ENCODE measurements at places on chromosomes 5 and 9.
A peak's percentile ranks its signal among the peaks of the same experiment; 100 is the strongest.

- DNase-seq = no peak
Observed at GRCh38 chr9:97571664-97572063, 61.5 kb downstream of the TSTD2 start.

DNA sequence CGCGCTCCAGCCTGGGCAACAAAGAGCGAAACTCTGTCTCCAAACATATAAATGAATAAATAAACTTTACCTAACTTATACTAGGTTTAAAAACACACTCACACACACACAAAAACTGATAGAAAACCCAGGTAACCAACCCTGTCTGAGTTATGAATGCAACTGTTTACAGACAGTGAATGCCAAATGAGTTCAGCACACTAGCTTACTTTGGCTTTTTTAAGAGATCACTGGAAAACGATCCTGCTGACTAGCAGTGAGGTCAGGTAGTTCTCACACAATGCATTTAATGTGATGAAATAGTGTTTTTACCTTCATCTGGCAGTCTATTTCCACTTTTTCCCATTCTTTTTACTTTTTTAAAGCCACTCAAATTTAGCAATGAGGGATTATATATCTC is 22.4 kb downstream of the FAF2 start:
- no peak for DNase-seq

GRCh38 chr5:161230221-161230620 is 316.3 kb downstream of the GABRB2 start:
- DNase-seq = peak; percentile 89

GRCh38 chr9:2679011-2679410 is 38.3 kb upstream of the KCNV2 start:
- DNase-seq = no peak

GRCh38 chr5:79611046-79611829 is 1.0 kb upstream of the TENT2 start:
- DNase-seq = no peak

DNA sequence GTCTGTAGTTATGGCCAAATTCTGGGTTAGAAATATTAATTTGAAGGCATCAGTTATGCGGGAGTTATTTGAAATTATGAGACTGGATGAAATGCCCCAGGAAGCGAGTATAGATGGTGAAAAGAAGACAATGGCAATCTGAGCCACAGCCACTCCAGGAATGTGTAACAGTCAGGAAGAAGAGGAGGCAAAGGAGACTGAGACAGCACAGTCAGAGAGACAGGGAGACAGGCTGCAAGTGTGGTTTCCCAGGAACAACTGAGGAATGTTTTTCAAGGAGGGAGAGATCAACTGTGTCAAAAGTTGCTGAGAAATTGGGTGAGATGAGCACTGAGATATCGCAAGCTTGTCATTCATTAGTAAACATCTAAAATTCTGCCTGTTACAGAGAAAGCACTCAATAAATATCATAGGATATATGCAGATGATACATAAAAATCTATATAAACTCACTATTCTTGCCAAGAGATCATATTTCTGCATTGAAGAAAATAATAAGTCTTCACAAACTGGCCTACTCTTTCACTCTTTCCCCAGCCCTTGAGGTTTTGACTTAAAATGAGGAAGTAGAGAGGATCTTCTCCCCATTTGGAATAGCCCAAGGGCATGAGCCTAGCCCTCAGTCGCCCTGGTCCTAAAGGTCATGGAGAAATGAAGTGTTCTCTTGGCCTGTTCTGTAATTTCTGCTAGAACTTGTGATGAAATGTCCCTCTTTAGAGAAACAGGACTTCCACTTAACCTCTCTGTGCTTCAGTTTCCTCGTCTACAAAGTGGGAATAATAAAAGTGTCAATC is 48.5 kb upstream of the RLN1 start:
- no peak for DNase-seq

DNA sequence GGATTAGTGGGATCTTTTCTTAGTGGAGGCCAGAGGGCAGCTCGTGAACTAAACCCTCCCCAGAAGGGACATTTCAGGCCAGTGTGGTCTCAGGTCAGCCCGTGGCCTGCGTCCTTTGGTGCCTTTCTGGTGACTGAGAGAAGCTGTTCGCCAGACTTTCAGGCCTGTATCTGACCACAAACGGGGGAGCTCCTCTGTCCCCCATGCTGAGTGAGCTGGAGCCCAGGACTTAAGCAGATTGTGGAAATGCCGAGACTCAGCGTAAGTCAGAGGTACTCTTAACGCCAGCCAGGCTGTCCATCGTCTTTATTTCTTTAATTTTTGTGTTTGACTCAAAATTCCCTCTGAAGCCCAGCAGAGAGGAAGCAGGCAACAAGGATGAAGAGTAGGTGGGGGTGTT is 54.8 kb upstream of the NCS1 start:
- DNase-seq = no peak

- DNase-seq = no peak
Observed at GRCh38 chr9:92406477-92406876, 2.1 kb upstream of the OGN start.

- no peak for DNase-seq
Observed at GRCh38 chr9:68697851-68698250, 7.2 kb upstream of the PIP5K1B start.

DNA sequence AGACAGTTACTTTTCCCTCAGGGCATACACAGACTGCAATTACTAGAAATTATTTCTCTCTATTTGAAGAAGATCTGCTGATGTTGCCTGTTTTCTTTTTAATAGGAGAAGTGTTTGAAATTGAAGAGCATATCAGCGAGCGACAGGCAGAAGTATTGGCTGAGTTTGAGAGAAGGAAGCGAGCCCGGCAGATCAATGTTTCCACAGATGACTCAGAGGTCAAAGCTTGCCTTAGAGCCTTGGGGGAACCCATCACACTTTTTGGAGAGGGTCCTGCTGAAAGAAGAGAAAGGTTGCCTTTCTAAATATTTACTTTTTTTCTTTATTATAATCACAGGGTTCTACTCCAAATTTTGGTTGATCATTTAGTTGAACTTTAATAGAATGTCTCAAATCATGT is 3.4 kb downstream of the PRPF4 start:
- DNase-seq = no peak

DNA sequence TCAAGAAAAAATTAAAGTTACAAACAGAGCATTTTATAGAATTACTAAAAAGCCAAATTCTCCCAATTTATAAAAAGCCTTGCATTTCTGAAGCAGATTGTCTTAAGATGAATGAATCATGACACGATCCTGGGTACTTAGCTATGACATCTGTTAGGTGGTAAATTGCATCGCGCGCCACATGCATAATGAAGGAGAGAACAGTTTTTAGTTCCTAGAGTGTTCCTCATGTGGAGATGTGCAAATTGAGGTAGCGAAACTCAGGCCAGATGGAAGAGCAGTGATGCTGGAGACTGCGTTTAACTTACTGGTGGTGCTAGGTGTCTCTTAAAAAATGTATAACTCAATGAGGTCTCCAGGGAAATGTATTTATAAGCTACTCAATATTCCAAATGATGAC is 516.1 kb downstream of the EFNA5 start:
- no peak for DNase-seq

- DNase-seq = no peak
Observed at GRCh38 chr5:180389252-180390101, 36.3 kb upstream of the GFPT2 start.

DNA sequence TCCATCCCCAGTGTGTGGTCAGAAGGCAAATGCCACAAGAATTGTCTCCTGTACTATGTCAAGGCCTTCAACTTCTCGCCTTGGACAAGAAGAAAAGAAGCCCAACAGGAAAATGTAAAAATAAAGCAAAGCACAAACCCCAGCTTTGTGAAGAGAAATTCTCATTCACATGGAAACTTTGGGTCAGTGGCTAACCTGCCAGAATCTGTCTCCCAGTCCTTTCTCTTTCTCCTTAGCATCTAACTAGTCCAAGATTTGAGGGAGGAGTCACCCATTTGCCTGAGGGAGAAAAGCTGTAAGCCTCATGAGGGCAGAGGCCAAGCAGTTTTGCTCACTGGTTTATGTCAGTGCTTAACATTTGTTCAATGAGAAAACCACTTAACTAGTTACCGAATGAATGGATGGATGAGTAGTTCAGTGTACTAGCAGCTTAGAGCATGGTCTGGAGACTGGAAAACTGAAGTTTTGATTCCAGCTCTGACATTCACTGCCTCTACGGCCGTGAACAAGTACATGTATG is 36.0 kb downstream of the ADAM19 start:
- DNase-seq = no peak

DNA sequence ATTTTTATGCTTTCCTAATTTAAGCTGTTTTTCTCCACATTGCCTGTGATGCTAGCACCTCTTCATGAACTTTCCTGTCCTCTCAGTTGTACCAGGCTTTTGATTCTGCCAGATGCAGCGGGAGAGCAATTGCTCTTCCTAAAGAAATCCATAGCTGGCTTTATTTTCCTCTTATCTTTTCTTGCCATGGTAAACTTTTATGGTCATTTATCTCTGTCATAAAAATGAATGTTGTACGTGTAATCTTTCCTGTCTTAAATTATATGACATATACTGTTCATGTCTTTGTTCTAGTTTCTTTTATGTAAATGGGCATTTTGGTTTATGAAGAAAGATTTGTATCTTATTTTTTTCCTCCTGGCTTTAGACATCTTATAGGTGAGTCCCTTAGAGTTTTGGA is 127.5 kb downstream of the SH3GL2 start:
- no peak for DNase-seq

- DNase-seq = no peak
Observed at GRCh38 chr5:59356813-59357380, 536.6 kb downstream of the PDE4D start.

- no peak for DNase-seq
Observed at GRCh38 chr5:74649421-74649973, 9.0 kb upstream of the ENC1 start.

Data from NCI-H2081 (cell line).